ENCODE measurements at places on chromosomes 12 and 14.

DNA sequence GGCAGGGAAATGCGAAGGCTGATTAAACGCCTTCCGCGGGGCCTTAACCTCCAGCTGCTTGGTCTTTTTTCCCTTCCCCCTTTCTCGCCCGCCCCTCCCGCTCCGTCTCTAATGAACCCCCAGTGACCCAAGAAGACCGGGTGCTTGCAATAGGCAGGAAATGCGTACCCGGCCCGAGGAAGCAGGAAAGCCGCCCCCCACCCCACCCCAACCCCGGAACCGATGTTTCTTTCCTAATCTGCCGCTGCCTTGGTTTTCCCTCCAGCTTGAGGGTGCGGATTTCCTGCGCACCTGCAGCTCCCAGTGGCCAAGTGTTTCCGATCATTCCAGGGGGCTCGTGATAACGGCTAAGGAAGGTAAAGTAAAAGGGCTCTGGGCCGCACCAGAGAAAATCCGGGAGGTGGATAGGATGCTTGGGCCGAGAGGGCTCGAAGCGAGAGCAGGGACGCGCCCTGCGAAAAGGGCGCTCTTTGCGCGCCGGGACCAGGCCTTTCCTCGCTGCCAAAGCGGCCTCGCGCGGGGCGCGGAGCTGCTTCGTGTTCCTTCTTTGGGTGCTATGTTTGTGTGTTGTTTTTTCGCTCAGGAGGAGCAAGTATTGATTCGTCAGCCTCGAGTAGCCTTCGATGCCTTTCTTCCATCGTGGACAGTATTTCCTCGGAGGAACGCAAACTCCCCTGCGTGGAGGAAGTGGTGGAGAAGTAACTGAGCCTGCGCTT lies 983 bp downstream of the MYF6 start:
- no peak for DNase-seq

DNA sequence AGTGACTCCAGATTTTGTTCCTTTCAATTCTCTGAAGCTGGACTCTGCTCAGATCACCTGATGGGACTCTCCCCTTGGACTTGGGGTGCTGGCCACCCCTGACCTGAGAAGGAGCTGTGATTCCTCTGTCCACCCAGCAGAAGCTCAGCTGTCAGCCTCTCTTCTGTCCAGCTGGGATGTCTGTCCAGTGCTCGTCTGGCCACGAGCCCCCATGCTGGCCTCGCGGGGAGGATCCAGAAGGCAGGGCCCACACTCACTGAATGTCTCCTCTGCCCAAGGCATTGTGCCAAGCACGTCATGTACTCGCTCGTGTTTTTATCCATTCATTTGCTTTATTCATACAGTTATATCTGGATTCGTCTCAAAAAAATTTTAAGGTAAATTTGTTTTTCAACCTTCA lies 14.2 kb upstream of the SLC24A4 start:
- DNase-seq, result no peak

DNA sequence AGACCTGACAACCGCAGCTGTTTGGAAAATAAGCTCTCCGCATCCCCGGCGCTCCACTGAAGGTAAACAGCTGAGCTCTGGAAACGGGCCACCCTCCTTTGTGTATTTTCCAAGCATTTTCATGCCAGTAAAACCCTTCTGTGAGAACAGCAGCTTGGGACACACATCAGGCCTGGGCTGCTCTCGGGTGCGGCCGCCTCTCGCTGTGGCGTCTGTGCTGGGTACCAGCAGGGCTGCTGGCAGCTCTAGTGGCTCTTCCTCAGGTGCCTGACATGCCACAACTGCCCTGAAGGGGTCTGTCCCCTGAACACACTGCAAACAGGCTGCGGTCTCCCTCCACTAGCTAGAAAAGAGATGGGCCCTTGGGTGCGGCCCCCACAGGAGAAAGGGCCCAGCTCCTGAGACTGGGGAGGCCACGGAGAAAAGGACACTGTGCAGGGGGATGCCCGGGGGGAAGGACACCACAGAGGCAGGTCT lies 96.3 kb downstream of the ITPK1 start:
- no peak for DNase-seq

- peak; percentile 5 for DNase-seq
These were observed 1120.8 kb upstream of the TMEM132C start for GRCh38 chr12:127145929-127146789.

DNA sequence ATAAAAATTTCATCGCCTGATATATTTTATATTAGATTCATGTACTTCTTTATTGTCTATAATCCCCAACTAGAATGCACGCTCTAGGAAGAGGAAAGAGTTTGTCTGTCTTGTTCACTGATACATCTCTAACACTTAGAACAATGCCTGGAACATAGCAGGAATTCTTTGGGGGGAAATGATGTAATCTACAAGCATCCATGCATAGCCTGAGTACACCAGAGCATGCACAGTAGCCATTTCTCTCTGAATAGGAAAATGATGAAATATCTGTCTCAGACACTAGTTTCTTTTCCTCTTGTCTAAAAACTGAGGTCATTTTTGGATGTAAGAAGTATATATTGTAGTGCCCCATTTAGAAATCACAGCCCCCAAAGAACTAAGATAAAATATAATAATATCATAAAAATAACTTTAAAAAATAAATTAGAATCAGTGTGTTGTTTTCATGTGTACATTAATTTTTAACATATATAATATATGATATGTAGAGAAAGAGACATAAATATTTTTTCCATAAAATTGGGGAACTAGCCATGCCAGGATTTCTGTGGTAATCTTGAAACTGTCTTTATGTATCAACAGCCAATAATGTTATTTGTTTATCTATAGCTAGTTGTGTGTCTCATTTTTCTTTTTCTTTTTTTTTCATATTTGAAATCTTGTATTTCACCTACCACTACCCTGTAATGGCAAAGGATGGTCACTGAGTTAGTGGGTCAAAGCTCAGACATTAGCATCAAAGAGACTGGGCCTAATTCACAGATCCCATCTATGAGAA lies 155.6 kb upstream of the TMCC3 start:
- no peak for DNase-seq

DNA sequence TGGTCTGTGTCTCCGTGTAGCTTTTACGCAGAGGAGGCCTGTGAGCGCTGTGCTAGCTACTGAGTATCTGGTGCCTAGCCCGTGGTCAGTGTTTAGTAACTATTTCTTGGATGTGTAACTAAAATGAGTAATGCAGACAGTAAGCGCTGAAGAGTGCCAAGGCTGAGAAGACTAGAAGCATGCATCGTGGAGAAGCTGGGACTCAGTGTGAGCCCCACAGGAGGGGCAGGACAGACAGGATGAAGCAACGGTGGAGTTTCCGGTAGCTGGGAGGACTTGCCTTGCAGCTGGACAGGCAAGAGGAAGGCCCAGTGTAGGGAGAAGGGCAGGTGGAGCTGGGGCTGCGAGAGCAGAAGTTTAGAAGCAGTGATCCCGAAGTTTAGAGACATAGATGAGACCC lies 233.4 kb upstream of the FKBP4 start:
- DNase-seq, result no peak

GRCh38 chr12:28226705-28227104 lies 36.4 kb downstream of the CCDC91 start:
- DNase-seq, result no peak

- DNase-seq, result no peak
These were observed 371 bp upstream of the REM2 start for GRCh38 chr14:22882529-22883172.

- DNase-seq, result no peak
These were observed 9.9 kb upstream of the FBRSL1 start for GRCh38 chr12:132479938-132480622.

All from germinal center (tissue), 1 donor.